ENCODE measurements at places on chromosomes 2 and 18.

GRCh38 chr2:96533292-96534073, 3.1 kb upstream of the ARID5A start:
- DNase-seq: no peak

DNA sequence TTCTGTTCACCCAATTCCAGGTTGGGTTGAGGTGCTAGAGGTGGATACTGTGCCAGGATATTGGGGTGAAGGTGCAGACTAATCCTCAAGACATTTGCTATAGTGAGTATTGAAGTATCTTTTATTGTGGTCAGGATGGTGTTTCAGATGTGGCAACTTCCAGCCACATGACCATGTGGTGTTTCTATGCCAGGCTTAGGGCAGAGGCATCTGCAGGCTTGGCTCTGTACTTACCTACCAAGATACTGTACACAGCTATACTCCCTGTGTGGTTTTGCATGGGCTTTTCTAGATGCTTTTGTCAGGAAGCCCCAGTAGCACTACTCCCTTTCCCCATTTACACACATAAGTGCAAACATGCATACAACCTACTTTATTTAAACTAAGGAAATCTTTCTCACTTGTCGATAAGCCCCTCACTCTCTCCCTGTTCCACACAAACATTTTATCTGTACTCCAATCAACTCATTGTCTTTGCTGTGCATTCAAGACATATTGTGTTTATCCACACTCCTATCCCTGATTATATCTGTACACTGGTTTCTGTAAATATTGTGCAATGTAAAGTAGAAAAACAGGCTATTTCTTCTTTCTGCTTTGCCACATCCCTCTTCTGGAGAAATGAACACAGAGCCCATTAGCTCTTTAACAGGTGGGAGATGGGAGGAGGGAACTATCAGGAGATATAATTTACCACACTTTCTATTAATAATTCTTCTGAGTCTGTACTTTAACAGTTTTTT, 12.3 kb downstream of the ARL6IP6 start:
- DNase-seq: peak; percentile 65

DNA sequence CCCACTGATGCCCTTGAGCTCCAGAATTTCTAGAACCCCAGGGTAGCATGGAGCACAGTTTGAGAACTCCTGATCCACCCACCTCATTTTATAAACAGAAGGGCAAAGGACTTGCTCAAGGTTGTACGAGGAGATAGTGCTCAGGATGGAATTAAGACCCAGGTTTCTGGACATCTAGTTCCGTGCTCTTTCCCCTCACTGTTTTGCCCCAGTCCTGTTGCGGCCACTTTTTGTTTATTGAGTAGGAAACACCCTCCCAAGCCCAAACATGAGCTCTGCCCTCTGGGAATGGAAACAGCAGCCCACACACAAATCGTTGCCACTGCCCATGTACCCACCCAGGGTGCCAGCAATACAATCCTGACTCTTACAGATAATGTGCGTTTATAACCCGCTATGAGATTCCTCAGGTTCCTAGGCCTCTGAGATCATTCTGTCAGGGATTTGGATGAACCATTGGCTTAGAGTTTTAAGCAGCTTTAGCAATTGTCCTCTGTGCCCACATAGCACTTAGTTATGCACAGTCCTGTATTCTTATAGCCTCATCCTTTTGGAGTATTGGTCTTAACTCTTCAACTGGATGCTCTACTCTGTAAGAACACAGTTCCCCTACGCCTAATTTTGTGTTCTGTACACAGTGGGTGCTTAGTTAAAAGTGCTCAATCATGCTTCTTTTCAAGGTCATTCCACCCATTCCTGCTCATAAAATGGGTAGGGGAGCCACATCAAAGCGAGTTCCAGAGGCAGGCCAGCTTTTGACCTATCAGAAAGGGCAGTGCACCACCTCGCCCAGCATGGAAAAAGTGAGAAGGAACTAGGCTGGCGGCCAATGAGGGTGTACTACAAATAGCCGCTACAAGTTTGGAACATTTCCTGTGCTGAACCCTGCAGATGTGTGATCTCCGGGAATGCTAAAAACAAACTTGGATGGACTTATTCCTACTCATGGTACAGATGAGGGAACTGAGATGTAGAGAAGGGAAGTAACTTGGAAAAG, 60.3 kb upstream of the IGFBP2 start:
- no peak for DNase-seq

DNA sequence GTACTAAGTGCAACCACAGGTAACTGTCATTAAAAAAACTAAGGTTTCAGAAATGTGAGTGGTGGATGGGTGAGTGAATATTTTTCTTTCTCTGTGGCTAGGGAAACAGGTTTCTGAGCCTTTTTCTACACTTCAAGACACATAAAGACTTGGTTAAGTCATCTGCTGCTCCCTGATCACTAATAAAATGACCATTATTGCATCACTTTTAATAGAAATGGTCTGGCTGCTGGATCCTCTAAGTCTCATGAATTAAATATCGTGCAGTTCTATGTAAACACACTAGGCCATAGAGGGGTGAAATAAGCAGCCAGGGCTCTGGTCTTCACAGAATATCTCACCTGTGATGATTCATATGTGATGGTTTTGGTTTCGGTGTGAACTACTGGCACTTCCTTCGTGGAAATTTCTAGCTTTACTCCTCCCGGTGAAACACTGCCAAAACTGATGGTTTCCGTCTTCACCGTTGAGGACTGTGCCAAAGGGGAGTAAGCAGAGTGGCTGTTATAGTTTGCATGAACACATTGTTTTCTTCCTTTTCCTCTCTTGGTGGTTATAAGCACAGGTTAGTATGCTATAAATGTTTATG, 100.4 kb upstream of the ZBTB14 start:
- peak; percentile 19 for DNase-seq

DNA sequence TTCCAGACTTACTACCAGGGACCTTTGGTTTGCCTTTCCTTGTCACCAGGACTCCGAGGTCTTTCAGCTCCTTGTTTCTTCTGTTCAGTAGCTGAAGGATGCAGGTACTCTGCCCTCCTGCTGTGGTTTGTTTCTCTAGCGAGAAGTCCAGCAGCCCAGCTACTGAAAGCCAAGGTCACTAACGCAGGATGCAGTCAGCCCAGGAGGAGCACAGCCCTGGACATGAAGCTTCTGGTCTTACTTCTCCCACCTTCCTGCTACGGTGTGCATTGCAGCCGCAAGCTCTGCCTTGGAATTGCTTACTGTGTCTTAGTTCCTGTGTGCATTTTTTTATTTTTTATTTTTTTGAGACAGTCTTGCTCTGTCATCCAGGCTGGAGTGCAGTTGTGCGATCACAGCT, 62.4 kb downstream of the DGKD start:
- no peak for DNase-seq

DNA sequence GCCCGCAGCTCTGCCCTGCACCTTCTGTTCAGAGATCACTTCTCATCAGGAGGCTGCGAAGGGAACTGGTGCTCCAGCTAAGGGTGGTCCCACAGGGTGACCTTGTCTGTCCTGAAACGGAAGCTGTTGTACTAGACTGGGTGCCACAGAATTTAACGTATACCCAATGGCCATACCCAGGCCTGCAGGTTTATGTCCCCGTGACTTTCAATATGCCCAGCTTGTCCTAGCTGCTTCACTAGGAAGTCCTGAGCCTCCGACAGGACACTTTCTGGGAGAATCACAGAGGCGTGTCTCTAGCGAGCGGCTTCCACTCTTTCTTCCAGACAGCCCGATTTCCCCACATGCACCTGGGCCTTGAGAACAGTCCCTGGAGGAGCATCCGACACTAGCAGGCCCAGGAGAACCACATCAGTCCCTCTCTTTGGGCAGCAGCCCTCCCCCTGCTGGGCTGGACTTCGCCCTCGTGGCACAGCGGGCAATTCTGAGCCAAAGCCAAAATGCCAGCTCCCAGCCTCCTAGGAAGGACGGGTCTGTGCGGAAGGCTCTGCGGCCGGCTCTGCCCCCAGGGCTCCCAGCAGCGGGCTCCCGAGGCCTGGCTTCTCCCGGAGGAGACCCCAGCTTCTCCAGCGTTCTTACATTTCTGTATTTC, 91.9 kb upstream of the OTOS start:
- no peak for DNase-seq

DNA sequence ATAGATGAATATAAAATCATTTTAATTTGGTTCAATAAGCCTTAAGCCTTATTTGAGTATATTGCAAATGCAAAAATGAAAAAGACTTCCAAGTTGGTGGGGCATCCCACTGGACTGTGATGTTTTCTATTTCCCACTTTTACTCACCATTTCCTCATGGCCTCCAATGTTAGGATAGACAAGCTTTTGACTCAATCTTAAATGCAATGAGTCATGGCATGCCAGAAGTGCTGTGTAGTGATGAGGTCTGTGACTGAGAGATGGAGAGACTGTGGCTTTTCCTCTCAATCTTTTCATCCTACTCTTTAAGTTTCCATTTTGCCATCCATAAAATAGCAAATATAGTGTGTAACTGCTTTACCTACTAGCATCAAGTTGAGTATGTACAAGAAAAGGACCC, 1401.2 kb upstream of the CELF4 start:
- DNase-seq: no peak

DNA sequence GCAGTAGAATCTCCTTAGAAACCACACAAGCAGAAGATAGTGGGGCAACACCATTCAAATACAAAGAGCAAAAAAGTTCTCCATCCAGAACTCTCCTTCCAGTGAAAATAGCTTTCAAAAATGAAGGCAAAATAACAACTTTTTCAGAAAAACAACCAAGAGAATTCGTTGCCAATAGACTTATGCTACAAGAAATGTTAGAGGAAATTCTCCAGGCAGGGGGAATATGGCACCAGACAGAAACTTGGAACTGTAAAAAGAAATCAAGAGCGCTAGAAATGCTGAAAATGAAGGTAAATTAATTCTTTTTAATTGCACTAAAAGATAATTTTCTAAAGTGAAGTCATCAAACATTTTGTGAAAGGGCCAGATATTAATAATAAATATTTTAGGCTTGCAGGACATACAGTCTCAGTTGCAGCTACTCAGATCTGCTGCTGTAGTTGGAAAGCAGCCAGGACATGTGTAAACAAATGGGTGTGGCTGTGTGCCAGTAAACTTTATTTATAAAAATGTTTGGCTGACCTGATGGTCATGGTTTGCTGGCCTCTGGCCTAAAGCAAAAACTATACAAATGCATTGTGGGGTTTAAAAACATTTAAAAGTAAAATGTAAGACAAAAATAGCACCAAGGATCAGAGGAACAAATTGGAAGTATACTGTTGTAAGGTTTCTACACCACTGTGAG, 73.7 kb upstream of the TGFA start:
- DNase-seq: no peak

GRCh38 chr2:150296770-150297546, 190.5 kb downstream of the RND3 start:
- DNase-seq: no peak

DNA sequence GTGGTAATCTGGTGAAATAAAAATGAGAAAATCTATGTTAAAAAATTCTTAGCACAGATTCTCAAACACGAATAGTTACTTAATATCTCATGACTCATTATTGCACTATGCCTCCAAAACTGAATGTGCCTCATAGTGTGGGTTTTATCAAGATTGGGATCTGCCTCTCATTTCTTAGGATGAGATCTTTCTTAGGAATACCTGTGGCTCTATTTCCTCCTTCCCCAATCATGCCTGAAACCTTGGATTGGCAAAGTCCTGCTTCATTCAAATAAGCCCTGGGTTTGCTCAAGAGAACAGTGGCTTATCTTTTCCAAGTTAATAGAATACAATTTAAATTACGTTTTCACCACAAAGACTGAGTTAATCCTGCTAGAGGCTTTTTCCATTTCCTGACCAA, 100.3 kb downstream of the DPP10 start:
- DNase-seq: no peak

- no peak for DNase-seq
These were observed 232.8 kb downstream of the PIK3C3 start for GRCh38 chr18:42187611-42188380.

GRCh38 chr2:120578576-120579352, 156.9 kb upstream of the GLI2 start:
- no peak for DNase-seq

- DNase-seq: no peak
These were observed 42.6 kb downstream of the MAPK4 start for GRCh38 chr18:50602466-50602865.

- DNase-seq: peak; percentile 4
These were observed 220.5 kb upstream of the RAB6C start for GRCh38 chr2:129758784-129759471.

DNA sequence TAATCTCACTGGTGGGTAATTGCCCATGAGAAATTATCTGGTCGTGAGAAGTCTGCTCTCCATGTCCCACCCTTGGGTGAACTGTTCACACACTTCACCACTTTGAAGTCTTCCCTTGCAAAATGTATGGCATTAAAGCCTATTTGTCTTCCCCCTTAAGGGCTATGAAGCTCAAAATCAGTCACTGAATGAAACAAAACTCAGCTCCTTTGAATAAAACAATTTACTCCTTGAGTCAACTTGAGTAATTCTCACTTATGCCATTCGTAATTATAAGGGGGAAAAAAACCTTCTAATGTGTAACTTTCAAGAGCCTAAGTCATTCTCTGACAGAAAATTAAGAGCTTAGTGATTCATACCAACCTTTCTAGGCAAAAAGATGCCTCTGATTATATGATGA, 48.8 kb upstream of the REL start:
- DNase-seq: no peak

DNA sequence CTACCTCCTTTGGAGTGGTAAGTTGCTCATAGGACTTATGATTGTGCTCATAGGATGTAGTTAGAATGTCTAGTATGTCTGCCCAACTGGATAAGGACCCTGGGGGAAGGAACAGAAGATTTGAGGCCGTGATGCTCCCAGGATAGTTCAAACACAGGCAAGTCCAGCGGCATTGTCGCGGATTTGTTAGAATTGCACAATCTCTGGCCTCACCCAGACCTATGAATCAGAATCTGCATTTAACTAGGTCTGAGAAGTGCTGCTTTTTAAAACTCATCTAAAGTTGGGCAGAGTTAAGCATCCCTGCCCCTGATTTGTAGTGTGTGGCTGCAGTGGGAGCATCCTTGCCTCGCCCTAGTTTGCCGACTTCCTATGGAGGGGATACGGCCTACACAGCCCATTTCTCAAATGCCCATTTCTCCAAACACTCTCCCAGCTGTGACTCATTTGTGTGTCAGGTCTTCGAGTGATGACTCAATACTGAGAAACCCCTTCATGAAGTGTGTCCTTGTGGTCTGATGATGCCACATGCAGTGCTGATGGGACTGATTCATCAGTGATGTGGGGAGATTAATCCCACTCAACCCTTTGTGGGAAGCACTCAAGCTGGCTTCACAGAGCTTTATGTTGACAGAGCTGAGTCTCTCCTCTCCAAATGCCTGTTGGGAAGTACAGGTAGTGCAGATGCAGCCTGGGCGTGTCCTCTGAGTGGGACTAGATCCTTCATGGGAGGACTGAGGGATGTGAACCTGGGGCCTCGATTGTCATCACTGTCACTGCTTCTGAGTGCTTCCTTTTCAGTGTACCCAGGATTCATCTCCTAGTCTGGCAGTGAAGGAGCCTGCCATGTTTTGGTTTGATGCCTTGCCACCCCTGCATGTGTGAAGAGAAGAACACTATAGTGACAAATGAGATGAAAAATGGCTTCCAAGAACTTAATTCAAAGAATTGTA, 18.7 kb downstream of the SMIM21 start:
- no peak for DNase-seq

GRCh38 chr2:115389898-115390565, 947.6 kb downstream of the DPP10 start:
- DNase-seq: no peak

Data from activated CD4-positive, alpha-beta memory T cell treated with anti-CD3 and anti-CD28 coated beads, Interleukin-2, amount 10 ng/mL, durations not matched to agents 7 days and 5 days (primary cell).